ENCODE measurements at places on chromosomes 1 and 21.

- DNase-seq = no peak
Measured at GRCh38 chr1:16046842-16047241, 3.3 kb downstream of the CLCNKB start.

- DNase-seq = peak; percentile 26
Measured at GRCh38 chr1:156684227-156684782, 7.1 kb upstream of the NES start.

DNA sequence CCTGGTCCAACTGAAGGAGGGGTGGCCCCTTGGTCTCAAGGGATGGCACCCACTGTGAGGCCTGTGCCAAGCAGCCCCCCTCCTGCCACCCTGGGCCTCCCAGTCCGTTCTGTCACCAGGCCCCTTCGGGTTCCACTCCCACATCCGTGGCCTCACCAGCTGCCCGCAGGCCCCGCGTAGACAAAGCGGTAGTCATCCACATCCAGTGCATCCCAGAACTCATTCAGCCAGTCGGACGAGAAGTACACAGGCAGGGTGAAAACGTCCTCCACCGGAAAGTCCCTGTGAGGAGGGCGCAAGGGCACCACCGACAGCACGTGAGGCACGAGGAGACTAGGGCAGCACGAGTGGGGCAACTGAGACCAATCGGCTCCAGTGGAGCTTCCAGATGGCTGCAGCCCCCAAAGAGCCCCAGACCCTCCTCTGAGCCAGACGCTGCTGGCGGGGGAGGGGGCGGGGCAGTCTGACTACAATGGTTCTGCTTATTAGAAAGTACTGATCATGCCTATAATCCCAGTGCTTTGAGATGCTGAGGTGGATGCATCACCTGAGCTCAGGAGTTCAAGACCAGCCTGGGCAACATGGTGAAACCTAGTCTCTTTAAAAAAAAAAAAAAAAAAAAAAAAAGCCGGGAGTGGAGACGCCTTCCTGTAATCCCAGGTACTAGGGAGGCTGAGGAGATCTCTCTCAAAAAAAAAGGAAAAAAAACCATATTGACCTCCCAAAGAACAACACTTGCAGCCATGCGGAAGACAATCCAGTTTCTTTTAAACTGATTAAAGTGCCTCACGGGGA, 1.2 kb downstream of the JMJD4 start:
- no peak for DNase-seq

DNA sequence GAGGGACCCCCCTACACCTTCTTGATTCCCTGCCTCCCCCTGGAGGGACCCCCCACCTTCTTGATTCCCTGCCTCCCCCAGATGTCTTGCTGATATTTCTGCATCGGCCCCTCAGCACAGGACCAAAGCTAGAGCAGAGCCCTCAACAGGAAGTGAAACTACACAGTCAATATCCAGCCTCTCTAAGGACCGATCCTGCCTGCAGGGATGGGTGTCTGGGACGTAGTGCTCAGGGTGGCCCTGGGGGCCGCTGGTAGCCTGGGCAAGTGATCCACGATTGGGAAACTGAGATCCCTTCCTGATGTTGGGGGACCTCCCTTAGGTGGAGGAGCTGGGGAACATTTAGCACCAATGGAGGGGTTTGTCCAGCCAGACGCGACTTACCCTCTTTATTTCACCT, 3.9 kb upstream of the LEFTY2 start:
- no peak for DNase-seq

DNA sequence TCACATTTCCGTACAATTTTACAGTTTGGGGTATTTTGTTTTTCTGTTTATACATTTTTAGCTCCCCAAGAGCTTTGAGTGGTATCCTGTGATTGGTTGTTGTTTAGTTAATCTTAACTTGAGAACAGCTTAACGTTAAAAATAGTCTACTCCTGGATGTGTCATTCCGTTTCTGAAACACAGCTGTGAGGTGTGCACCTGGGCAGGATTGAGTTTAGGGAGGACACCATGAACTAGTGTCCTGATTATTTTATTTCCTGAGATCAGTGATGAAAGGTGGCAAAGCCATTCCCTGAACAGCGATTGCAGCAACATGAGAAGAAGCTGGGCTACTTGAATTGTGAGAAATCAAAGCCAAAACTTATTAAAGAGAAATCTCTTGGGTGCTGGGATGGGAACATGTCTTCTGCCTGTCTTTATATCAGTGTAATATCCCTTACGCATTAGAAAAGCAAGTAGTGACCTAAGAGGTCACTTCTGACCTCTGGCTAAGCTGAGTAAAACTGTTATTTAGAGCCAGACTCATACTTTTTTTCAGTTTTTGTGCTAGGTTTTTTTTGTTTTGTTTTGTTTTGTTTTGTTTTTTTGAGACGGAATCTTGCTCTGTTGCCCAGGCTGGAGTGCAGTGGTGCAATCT, 43.4 kb downstream of the ZBTB40 start:
- DNase-seq = no peak

DNA sequence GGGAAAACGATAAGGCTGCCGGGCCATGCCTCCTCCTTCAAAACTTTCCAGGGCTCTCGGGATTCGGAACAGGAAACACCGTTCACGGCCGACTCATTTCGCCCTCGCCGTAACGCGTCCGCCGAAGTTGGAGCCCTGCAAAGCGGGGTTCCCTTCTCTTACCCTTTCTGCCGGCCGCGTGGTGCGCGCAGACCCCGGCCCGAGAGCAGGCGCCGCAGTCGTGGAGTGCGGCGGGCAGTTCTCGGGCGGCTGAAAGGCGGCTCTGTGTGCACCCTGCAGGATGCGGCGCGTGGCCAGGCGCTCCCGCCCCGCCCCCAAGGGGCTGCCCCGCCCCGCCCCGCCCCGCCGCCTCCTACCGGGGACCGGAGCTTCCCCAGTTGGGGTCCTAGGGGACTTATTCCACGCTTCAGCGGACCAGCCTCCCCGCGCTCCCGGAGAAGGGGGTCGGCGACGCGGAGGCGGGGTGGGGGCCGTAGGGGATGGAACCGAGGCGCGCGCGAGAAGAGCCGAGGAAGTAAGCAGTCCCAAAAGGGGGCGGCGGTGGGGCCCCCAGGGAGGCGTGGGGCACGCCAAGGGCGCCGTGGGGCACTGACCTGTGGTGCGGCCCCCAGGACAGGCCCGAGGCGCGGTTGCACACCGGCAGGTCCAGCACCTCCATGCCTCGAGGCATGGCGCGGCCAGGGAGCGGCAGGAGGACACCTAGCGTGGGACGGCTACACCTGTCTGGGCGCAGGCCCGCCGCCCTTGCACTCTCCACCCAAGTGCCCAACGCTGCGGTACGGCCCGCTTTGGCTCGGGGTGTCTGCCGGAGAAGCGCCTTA, at the start of gene MCOLN2:
Gene MCOLN2 (minus strand): TSS at position 268 of the 821 bp plus-strand sequence. CDS start 241 bp downstream, at position 27.
- peak; percentile 45 for DNase-seq

DNA sequence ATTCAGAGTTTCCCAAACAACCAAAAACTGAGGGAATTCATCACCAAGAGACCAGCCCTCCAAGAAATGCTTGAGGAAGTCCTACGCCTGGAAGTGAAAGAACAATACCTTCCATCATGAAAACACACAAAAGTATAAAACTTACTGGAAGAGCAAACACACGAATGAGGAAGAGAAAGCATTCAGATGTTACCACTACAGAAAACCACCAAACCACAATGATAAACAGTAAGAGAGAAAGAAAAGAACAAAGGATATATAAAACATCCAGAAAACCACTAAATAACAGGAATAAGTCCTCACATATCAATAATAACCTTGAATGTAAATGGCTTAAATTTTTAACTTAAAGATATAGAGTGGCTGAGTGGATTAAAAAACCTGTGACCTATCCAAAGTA, 58.5 kb upstream of the BCL10 start:
- DNase-seq = no peak

DNA sequence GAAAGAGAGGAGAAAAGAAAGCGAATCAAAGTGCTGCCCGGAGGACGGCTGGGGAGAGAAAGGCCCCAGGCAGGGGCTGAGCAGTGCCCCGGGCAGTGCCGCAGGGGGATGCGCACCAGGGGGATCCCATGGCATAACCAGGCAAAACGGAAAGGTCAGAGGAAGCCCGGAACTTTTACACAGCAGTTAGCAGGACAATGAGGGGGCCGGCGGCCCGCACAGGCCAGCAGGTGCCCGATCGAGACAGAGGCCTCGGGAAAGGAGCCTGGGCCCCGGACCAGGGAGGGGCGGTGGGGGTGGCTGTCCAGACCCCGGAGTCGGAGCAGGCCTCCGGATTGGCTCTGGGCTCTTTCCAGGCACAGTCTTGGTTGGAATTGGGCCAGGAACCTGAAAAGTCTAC, 86.8 kb downstream of the CASZ1 start:
- no peak for DNase-seq

GRCh38 chr1:117735045-117735992, 129.5 kb downstream of the TENT5C start:
- peak; percentile 47 for DNase-seq

GRCh38 chr21:26405735-26406361, 167.2 kb downstream of the CYYR1 start:
- no peak for DNase-seq

- no peak for DNase-seq
Measured at GRCh38 chr1:179142889-179143299, 61.0 kb downstream of the TOR3A start.
